ENCODE measurements at places on chromosomes 12 and 14. TPM values are rescaled to one million over a fixed set of nuclear protein-coding genes. Genes with fewer than 3 reads are reported as not detected.

The EML1 gene
- 43.2 TPM for polyA plus RNA-seq

The KIF5A gene
- not detected for polyA plus RNA-seq

The LETMD1 gene
- polyA plus RNA-seq = 61.3 TPM

The DLK1 gene
- polyA plus RNA-seq = 2,891 TPM

The TAS2R46 gene
- not detected for polyA plus RNA-seq

The GLT8D2 gene
- 40.1 TPM for polyA plus RNA-seq

The PLEKHH1 gene
- polyA plus RNA-seq = 2.0 TPM

DNA sequence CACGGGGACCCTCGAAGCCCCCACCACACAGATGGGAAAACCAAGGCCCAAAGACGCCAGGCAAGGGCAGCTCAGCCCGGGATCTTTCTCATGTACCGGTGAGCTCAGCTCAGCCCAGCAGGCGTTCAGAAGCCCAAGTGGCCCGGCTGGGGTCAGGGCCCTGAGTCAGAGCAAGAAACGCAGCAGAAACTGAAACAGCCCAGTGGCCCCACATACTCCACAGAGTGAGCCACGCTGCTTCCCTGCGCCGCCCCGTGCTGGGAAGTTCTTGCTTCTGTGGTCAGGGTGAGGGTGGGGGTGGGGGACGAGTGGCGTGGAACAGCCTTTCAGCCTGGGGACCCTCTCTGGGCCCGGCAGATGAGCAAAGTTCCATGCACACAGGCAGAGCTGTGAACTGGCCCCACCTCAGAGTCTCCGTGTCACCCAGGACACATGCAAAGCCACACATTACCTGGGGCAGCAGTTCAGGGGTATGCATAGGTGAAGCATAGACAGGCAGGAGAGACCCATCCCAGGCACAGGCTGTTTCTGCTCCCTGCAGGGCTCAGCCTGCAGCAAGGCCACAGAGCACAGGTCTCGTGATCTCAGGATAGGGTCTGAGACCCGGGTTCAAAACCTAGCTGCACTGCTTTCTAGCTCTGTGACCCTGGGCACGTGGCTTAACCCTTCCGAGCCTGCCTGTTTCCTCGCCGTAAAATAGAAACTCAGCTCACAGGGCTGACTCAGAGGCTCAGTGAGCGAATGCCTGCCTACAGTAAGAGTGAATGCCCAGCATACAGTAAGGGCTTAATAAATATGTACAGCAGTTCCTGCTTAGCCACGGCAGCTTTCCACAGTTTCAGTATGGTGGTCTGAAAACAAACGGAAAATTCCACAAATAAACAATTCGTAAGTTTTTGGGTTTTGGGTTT, 21.6 kb downstream of the NCOR2 start:
- no peak for DNase-seq

GRCh38 chr12:108709697-108710096, 21.6 kb downstream of the CORO1C start:
- DNase-seq = no peak

- no peak for DNase-seq
Measured at GRCh38 chr12:31408763-31409162, 82.8 kb upstream of the SINHCAF start.

DNA sequence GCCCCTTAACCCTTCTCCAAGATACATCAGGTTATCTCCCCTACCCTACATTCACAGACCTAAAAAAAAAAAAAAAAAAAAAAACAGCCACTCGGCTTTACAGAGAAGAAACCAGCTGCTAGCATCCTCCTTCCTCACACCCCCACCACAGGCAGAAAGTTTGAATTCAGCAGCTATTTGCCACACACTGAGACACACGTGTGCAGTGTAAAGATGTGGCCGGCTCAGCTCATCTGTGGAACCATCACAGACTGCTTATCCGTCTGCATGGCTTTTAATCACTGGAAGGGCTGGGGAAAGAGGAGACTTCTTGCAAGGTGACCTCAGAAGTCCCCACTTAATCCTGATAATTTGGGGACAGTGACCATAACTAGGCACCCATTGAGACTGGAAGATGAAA, 50.0 kb downstream of the VWF start:
- DNase-seq = no peak

GRCh38 chr12:115384391-115384790, 700.4 kb upstream of the TBX3 start:
- no peak for DNase-seq

DNA sequence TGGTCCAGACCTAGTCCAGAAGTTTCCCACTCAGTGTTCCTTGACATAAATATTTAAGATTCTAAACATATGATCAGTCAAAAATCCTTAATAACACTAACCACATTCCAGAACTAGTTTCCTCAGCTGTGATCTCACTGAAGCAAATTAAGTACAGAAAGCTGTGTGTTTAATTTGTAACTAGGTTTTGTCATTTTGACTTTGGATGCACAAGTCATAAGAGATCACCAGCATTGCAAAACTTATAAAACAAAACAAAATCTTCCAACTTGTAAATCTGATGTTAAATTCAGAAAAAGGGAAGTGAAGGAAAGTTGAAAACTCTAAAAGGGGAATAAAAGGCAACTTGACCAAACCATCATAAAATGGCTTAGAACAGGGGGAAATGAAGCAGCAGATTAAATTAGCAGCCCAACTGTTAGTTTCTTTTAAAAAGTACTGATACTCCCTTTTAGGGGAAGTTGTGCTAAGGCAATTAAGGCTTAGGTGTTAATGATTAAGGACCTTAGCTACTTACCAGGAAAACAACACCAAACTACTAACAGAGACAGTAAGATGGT, 56.6 kb downstream of the SH2B3 start:
- no peak for DNase-seq

- no peak for DNase-seq
Measured at GRCh38 chr12:110940933-110941332, 20.6 kb upstream of the MYL2 start.

DNA sequence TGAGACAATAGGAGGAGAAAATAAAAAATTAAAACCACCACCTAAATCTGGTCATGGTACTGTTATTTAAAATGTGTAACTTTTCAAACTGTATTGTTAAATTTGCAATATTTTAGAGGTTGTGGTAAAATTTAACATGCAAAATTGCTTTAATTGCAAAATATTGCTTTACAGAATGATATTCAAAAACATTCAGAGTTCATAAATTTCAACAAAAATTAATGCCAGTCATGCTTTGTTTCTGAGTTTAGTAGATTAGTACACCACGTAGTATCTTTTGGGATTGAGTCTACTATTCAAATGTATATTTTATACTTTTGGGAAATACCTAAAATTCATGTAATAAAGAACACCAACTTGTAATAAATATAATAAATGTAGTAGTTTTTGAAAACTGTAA, 18.3 kb downstream of the ETFRF1 start:
- DNase-seq = no peak

- DNase-seq = no peak
Measured at GRCh38 chr14:54730156-54730961, 163.4 kb downstream of the SAMD4A start.

DNA sequence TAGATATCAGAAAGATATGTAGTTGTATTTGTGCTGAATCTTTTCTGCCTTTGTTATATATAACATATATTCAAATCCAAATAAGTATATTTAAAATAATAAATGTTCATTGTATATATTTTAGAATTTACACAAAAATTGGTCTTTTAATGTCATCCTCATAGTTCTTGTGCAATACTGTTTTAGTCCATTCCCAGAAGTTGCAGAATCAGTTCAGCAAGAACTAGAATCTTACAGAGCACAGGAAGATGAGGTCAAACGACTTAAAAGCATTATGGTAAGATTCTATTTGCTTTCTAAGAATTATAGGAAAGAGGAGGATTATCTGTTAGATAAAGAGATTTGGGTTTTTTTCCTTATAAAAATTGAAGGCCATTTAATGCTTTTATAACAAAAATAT, 51.0 kb downstream of the SCFD1 start:
- DNase-seq = no peak

All from hindlimb muscle (tissue), 1 donor.